ENCODE measurements at places on chromosomes 7 and 10.

- DNase-seq: no peak
Observed at GRCh38 chr10:29332761-29333148, 43.9 kb downstream of the LYZL1 start.

- DNase-seq: no peak
Observed at GRCh38 chr10:97078261-97078937, 107.4 kb downstream of the SLIT1 start.

DNA sequence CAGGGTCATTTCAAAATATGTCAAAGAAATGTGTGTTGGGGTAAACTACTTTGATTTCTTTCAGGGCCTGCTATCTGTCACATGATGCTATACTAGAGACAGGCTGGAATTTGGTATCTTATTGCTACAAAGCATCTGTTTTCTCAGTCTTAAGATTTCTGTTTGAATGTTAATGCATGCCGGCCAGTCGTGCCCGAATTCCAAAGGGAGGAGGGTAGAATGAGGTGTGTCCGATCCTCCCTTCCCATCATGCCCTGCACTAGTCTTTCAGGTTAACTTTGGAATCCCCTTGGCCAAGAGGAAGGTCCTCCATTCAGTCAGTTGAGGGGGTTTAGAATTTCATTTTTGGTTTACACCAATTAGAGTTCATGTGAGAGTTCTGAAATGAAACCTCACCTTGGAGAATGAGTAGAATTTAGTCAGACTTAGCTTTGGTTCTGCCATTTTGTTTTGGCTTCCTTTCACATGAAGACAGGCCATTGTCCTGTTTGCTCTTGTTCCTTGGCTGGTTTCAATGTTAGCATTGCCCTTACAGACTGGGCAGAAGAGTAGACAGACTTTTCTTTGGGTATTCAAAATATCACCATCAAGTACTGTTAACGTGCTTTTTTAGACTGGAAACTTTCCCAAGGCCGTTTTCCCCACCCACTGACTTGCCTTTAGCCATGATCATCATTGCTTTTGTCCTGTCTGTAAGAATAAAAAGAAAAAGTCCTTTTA is 95.8 kb downstream of the CAMK1D start:
- DNase-seq: no peak

DNA sequence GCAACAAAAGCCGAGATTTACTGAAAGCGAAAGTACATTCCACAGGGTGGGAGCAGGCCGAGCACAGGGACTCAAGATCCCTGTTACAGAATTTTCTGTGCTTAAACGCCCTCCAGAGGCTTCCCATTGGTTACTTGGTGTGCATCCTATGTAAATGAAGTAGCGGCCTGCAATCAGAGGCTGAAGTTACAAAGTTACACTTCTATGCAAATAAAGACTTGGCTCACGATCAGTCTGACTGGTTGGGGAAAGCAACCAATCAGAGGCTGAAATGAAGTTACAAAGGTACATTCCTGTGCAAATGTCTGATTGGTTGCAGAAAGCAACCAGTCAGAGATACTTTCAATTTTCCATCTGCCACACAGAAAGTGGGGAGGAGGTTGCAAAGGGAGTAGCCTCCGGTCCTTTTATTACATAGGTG is 4.1 kb downstream of the ACBD7 start:
- DNase-seq: no peak

DNA sequence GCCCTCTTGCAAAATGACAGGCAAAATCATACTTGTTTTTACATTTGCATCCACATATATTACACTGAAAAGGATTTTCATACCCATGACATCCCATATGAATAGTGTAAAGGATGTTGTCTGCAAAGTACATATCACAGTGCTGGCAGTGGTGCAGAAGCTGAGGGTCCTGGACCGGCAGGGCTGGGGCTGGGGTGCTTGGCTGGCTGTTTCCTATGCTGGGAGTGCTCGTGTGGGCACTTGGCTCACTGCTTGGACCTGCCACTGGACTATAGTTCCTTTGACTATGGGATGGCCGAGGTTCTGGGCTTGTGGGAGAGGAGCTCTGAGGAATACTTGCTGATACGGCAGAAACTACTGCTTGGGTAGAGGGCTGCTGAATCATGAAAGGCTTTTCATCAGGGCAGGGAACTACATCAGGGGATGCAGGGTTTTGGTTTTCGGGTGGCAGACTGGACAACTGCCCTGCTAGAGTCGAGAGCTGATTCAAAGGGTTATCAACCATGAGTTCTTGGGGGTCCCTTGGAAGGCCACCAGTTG is 13.7 kb downstream of the PSTK start:
- DNase-seq: no peak

- no peak for DNase-seq
Observed at GRCh38 chr7:16271355-16271915, 149.9 kb downstream of the CRPPA start.
